Common myeloid progenitor, CD34-positive (primary cell): ENCODE measurements at places on chromosomes 11 and 22.

DNA sequence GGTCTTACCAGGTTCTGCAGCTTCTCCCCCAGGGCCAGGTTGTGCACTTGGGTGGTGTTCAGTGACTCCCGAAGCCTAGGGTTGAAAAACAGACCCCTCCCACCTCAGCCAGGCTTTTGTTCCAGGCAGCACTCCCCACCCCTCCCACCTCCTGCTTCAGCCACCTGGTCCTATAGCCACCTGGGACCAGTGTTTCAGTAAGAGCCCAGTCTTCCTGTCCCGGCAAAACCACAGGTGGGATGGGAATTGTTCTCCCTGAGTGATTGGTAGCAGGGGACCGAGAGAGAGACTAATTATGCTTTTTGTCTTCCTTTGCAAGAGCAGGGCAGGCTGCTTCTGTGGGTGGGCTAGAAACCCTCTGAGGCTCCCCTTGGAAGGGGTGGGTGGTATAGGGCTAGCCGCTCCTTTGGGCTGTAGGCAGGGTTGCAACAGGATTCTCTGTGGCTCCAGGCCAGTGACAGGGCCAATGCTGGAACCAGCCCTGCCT, 8.5 kb upstream of the NAALADL1 start:
- DNase-seq = no peak

DNA sequence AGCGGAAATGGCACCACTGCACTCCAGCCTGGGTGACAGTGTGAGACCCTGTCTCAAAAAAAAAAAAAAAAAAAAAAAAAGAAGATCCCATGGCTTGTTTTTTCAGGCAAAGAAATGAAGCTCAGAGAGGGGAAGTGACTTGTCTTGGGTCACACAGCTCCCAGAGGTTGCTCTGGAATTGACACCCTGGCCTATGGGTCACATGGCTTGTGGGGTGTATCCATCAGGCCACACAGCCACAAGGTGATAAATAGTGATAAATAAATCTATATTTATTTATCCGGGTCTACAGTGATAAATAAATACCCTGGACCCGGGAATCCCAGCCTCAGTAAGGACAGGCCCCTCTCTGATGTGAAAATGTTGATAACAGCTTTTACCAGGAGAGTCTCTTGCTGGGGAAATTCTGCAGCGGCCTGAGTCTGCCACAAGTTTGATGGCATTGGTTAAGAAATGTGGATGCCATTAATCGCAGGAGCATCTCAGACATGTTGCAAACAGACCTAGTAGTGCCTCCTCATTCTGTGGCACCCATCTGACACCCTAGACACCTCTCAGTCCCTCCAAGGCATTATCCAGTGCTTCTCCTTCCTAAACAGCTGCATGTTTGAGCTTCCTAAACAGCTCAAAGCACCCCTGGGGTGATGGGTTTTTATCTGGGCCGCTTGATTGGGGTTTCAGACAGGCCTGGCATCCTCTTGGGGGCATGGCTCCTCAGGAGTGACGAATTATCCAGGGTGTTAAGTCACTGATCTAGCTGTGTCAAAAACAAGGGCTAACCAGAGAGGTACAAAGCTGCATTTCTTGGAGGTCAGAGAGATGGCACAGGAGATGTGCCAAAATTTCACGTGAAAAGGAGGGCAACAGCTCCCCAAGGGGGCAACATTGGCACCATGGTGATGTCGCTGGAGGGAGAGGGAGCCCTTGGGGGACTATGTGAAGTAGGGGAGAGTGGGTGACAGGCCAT, 1.9 kb upstream of the EMID1 start:
- DNase-seq = peak; percentile 39

- peak; percentile 46 for DNase-seq
Measured at GRCh38 chr11:117872975-117873827, 3.3 kb downstream of the FXYD6 start.

DNA sequence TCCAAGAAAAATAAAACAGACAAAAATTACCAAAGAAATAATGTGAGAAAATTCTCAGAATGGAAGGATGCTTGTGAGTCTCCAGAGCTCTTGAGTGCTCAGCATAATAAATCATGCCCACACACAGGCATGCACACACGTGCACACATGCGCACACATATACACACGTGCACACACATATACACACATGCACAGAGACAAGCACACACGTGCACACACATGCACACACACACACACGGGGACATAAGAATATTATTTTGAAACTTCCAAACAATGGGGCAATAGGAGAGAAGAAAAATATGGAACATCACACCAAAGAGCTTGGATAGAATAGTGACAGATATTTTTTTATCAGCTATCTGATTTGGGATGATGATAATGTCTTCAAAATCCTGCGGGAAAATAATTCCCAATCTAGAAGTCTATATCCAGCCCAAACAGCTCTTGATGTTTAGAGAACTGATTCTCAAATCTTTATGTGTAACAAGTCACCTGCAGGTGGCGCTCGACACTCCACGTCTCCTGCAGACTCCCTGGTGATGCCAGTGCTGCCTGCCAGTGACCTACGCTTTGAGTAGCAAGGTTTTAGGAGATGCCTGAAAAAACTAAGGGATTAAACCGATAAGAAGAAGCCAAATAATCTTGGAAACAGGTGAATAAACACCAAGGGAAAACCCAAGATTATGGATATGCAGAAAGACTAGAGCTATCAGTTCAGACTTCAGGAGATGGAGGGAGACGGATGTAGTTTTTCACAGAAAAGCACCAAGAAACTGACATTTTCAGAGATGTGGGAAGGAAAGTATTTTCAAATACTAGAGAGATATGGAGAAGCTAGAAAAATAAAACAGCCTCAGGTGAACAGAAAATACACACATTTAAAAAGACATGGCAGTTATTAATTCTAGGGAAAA, 743.6 kb downstream of the ETS1 start:
- peak; percentile 40 for DNase-seq

GRCh38 chr22:22935546-22936157, 48.0 kb downstream of the IGLL5 start:
- peak; percentile 47 for DNase-seq

- no peak for DNase-seq
Measured at GRCh38 chr11:74318241-74318932, 6.9 kb upstream of the P4HA3 start.

- DNase-seq = peak; percentile 54
Measured at GRCh38 chr11:77471558-77472193, 2.2 kb downstream of the PAK1 start.

DNA sequence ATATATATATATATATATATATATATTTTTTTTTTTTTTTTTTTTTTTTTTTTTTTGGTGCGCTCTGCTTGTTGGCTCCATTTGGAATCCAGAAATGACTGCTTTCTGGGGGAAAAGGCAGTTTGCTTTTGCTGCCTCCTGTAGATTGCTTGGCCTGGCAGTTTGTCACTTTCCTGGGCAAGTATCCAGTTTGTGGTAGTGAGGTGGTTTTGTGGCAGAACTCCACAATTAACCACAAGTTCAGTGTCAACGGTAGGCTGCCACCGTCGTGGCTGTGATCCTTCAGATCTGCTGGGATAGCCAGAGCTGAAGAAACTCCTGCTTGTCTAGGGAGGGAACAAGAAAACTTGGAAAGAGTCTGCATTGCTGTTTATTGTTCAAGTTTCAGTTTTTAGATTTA, 5.0 kb upstream of the PDE3B start:
- DNase-seq = peak; percentile 77

- DNase-seq = no peak
Measured at GRCh38 chr11:48014917-48015316, 34.6 kb downstream of the PTPRJ start.

GRCh38 chr11:19307498-19307897, 66.8 kb upstream of the E2F8 start:
- DNase-seq = no peak

- no peak for DNase-seq
Measured at GRCh38 chr11:133559833-133560471, 27.7 kb upstream of the OPCML start.

- peak; percentile 28 for DNase-seq
Measured at GRCh38 chr11:92556431-92556830, 331.8 kb downstream of the FAT3 start.

GRCh38 chr11:34926101-34926830, 9.8 kb downstream of the PDHX start:
- peak; percentile 81 for DNase-seq

GRCh38 chr22:43500792-43501785, 89.3 kb downstream of the MPPED1 start:
- no peak for DNase-seq

DNA sequence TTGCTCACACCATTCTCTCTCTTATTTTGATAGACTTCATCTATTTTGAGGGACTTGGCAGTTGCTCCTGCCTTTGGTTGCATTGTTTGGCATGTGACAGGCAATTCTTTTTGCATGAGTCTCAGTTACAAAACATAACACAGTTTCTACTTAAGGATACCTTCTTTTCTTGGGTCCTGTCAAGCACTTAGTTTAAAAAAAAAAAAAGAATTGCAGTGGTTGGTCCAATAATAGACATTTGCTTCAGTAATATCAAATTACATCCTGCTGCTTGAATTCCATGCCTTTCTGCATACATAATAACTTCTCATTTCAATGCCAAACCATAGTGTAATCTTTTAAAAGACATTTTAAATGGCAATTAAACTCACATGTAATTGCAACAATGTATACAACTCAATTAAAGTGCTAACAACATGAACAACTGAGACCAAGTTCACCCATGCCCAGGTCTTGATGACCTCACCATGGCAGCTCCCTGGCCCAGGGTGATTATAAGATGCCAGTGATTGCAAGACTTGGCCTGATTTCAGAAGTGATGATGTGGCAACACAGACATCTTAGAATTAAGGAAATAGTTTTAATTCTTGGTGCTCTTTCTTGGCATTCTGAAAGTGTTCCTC, 32.2 kb upstream of the PLET1 start:
- no peak for DNase-seq

GRCh38 chr11:101759771-101760450, 154.9 kb upstream of the CEP126 start:
- DNase-seq = no peak

DNA sequence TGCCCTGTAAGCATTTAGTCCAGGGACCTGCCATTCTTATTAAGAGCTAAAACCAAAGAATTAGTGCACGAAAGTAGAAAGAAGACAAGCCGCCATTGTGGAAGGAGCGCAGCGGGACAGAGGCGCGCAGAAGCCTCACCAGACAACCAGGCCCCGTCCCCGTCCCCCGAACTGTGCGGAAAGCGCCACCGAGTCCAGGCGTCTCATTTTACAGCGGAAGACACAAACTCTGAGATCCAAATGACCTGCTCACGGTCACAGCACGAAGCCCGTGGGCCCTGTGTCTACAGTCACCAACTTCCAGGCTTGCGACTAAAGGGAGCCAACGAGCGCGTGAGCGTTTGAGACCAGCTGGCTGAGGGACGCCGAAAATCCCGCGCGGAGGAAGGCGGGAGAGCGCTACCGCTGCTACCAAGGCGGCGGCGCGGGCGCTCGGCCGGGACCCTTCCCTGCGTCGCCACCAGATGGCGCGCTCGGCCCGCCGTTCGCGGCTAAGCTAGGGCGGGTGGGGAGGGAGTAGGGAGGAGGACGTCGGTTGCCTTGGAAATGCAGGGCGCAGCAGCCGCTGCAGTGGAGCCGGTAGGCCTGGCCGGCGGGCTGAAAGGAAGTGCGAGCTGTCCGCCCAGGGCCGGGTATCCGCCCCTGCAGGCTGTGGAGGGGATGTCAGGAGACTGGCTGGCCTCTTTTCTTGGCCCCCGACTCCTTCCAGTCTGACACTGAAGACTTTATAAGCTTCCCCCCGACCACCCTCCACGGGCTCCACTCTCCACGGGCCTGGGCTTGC, 434 bp upstream of the CCDC83 start:
- peak; percentile 94 for DNase-seq

DNA sequence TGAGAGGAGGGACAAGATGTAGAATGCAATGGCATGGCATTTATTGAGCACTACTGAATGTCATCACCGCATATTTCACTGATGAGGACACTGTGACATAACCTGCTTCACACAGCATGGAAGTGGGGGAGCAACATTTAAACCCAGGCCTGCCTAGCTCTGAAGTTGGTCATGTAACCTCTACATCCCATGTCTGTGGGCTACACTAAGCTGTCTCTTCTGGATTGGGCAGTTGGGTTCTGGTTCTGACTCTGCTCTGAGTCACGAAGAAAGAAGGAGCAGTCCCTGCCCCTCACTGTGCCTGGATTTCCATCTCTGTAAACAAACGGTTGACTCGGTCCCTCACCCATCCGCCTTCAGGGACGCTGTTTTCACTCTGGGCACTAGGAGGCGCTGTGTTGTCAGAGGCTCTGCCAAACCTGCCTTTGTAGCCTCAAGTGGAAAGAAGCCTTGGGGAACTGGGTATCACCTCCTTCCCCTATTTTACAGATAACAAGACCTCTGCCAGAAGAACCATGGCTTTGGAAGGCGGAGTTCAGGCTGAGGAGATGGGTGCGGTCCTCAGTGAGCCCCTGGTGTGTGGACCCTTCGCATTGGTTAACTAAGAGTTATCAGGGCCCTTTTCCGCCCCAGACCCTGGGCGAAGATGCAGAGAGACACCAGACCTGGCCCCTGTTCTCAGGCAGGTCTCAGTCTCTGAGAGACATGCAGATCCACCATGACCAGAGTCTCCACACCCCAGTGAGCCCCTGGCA, 12.7 kb upstream of the ARHGEF17 start:
- peak; percentile 88 for DNase-seq

DNA sequence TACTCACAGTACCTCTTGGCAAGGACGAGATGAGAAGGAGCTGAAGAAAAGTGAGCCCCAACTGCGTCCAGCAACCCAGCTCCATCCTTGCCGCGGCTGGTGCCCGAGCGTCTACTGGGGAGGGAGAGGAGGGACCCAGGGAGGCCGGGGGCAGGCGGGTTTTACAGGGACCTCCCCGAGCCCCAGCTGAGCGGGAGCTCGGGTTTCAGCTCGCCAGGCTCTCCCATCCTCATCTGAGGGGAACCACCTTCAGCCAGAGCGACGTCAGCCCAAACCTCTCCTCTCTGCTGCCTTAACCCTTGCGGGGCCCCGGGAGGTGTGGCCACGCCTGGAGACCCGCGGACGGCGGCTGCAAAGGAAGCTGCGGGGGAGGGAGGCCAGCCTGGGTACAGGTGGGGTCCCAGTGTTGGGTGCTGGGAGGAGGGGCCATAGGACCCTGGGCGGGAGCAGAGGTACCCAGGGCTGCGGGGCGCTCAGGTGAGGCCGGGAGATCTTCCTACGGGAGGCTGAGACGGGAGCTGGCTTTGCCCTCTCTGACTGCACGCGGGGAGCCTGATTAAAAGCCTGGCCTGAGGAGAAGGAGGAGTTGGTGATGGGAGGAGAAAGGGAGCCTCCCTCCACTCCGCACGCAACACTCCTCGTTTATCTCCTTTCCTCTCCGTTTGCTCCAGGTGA, at the start of gene PAMR1:
Gene PAMR1 (minus strand): TSS at position 116 of the 675 bp plus-strand sequence. CDS start 31 bp downstream, at position 85.
- peak; percentile 51 for DNase-seq

DNA sequence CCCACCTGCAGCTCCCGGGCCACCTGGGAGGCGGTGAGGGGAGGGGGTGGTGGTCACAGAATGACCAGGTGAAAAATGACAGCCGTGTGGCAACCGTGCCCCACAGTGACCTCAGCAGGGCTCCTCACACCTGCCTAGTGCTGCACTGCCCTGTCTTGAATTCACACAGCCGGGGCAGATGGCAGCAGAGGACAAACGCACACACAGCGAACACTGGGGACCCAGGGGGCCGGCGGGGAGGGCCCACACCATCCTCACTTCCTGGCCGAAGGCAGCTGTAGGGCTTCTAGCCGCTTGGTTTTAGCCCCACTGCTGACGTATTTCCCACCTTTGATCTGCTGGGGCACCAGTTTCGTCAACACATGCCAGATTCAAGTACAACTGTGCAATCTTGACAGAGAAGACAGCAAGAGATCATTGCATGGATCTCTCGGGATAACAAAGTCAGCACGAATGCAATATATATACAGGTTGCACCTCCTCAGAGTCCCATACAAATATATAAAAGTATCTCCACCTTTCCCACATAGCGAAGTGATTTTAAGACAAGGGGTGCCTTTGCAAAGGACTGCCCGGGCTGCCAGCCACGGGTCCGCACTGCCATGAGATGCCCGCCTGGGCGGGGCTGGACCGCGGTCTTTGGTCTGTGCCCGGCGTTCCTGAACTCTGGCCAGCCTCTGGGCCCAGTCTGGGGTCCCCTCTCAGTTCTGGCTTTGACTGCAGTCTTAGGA, 26.9 kb downstream of the TRMU start:
- DNase-seq = no peak
